ENCODE measurements at places on chromosomes 11 and 22. TPM values are rescaled to one million over a fixed set of nuclear protein-coding genes. Genes with fewer than 3 reads are reported as not detected.

MFRP gene
- total RNA-seq = not detected

- H3K27me3 ChIP-seq = no peaks in the 10 kb centered on the region
- DNase-seq = no peak
- H3K36me3 ChIP-seq = no peaks in the 10 kb centered on the region
- no peak overlapping the region for H3K4me3 ChIP-seq
- no peaks in the 10 kb centered on the region for H3K4me1 ChIP-seq
Observed at GRCh38 chr11:102552447-102553194, 22.1 kb upstream of the MMP7 start.

DNA sequence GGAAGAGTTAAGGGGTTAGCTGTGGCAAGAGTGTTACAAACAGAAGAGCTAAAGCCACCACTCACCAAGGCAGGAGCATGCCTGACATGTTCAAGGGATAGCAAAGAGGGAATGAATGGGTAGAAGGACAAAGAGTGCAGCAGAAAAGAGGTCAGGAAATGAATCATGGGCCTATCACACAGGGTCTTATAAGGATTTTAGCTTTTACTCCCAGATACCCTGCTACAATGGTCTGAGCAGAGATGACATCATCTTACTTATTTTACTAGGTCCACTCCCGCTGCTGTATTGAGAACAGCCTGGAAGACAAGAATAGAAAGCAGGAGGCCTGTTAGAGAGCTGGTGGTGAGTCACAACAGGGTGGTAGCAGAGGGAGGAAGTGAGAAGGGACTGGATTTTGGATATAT lies 9.8 kb downstream of the TRAF6 start:
- no peak for DNase-seq
- H3K4me3 ChIP-seq = no peak overlapping the region

- H3K4me3 ChIP-seq = peak overlapping the region; percentile 31
- H3K27ac ChIP-seq = no peak overlapping the region
- peaks cover 27% of the 10 kb centered on the region for H3K36me3 ChIP-seq
Observed at GRCh38 chr11:62687508-62688396, 1.6 kb downstream of the LRRN4CL start.

DNA sequence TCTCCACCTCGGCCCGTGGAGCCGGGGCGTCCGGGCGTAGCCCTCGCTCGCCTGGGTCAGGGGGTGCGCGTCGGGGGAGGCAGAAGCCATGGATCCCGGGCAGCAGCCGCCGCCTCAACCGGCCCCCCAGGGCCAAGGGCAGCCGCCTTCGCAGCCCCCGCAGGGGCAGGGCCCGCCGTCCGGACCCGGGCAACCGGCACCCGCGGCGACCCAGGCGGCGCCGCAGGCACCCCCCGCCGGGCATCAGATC lies 439 bp downstream of the YAP1 start:
- peak overlapping the region; percentile 95 for H3K4me3 ChIP-seq
- peaks cover 41% of the 10 kb centered on the region for H3K4me1 ChIP-seq
- DNase-seq = no peak
- H3K36me3 ChIP-seq = peaks cover 16% of the 10 kb centered on the region

PANX3 gene
- not detected for total RNA-seq

MED17 gene
- total RNA-seq = 19.8 TPM
